ENCODE measurements at places on chromosomes 11 and 22.
A peak's percentile ranks its signal among the peaks of the same experiment; 100 is the strongest.

DNA sequence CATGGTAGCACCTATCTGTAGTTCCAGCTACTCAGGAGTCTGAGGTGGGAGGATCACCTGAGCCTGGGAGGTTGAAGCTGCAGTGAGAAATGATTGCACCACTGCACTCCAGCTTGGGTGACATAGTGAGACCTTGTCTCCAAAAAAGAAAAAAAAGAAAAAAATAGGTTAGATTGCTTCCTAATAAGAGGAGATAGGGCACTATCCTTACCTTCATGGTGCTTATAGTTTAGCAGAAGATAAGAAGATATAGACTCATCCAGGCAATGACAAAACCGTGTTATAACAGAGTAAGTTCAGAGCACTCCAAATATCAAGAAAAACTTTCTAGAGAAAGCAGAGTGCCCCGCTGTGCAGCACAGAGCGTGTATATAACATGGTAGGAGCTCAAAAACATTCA lies 42.1 kb downstream of the RRP8 start:
- DNase-seq = no peak

- DNase-seq = peak; percentile 66
Observed at GRCh38 chr11:68206211-68206610, 6.9 kb downstream of the KMT5B start.

GRCh38 chr11:73114110-73114834 lies 27.8 kb downstream of the FCHSD2 start:
- DNase-seq = no peak

DNA sequence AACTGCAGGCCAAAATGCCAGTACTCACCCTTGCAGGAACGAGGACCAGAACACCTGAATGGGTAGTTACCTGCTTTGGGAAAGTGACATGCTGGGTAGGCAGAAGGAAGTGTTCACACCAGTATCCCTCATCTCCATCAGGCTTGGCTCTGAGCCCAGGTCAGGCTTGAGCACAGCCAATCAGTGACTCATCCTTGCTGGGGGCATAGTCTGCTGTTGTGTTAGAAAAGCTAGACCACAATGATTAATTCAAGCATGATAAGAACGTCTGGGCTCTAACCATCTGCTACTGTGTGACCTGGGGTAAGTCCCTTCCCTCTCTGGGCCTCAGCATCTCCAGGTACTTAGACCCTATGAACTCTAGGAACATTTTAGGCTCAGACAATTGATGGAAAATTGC lies 450.4 kb downstream of the MIAT start:
- no peak for DNase-seq

DNA sequence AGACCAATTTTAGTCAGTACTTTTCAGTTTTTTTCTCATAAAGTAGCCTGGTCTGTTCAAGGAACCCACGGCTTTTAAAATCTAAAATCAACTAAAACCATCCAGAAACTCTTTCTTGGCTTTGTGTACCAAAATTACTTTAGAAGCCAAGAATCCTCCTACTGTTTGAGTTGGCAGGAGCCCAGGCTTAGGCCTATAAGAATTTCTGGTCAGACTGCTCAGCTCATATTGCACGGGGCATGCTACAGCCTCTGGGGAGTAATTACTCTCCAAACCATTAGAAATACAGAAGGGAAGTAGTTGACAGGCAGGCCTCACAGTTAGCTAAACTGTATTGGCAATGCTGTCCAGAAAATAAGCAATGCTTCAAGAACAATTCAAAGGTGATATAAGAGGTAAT lies 1862.9 kb upstream of the RAG2 start:
- no peak for DNase-seq
